Activated CD8-positive, alpha-beta memory T cell treated with anti-CD3 and anti-CD28 coated beads for 1 hour (primary cell): ENCODE measurements at places on chromosomes 13 and 19.

DNA sequence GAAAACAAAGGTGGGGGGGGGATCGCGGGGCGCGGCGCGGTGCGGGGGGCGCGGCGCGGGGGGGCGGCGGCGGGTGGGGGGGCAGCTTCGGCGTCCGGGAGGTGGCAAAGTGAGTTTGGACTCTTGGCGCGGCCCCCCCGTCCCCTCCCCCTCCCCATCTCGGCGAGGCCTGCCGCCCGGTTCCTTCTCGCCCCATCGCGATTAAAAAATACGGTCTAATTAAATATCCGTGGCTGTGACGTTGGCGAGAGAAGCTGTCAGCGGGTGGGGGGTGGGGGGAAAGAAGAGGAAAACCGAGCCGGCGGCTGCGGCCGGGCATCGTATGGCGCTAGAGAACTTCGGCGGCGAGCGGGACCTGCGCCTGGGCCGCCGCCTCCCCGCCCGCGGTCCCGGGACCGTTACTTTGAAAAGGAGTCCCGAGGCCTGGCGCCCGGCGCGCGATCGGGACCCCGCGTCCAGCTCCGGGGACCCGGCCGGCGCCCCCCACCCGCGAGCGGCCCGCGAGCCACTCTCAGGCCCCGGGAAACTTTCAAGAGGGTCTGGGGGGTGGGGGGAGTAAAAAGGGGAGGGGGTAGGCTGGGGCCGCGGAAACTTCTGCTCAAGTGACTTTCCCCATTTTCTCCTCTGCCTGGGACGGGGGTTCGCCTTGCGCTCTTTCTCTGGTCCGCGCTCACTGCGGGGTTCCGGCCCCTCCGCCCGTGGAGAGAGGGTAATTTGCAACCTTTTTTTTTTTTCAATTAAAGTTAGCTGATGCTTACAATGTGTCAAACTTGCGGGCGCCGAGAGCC is 146.3 kb upstream of the ZNF536 start:
- DNase-seq = no peak

- DNase-seq = no peak
Observed at GRCh38 chr19:38306236-38306635, 2.2 kb downstream of the C19orf33 start.

DNA sequence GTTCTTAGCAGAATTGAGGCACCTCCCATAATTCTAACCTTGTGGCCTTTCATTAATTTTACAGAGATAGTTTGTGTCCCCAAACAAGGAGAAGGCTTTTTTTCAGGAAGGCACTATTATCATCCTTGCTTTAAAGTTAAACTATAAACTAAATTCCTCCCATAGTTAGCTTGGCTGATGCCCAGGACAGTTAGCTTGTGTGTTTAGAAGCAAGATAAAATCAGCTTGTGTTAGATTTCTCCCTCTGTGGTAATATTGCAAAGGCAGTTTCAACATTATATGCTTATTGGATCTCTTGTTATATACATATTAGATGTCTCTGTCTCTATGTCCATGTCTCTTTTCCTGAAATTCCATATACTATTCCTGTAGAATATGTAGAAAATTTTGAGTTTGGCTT is 342.7 kb downstream of the TBC1D4 start:
- DNase-seq = no peak

- DNase-seq = no peak
Observed at GRCh38 chr13:100506600-100507422, 81.8 kb downstream of the GGACT start.
